ENCODE measurements at places on chromosomes 7 and 10.

- no peak for DNase-seq
Observed at GRCh38 chr10:101099901-101100300, 31.2 kb upstream of the TLX1 start.

DNA sequence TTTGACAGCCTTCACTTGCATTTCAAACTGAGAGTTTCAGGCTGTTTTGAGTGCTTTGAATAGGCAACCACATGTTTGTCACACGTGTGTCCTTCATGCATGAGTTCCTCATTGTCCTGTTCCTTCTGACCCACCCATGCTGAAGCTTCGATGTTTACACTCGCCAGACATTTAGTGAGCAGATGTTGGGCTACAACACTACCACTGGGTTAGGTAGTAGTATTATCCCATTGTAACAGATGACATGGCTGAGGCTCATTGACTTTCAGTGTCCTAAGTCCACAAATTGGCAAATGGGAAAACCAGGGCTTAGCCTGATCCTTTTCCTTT lies 456.1 kb downstream of the PHTF2 start:
- DNase-seq = no peak

- DNase-seq = no peak
Observed at GRCh38 chr7:138887872-138888656, 90.1 kb upstream of the ATP6V0A4 start.

GRCh38 chr7:95396136-95397032 lies at the start of gene PON3:
Gene PON3, minus strand, starts transcription at chr7:95396375. Its CDS starts 25 bp downstream, at chr7:95396350.
- peak; percentile 26 for DNase-seq

DNA sequence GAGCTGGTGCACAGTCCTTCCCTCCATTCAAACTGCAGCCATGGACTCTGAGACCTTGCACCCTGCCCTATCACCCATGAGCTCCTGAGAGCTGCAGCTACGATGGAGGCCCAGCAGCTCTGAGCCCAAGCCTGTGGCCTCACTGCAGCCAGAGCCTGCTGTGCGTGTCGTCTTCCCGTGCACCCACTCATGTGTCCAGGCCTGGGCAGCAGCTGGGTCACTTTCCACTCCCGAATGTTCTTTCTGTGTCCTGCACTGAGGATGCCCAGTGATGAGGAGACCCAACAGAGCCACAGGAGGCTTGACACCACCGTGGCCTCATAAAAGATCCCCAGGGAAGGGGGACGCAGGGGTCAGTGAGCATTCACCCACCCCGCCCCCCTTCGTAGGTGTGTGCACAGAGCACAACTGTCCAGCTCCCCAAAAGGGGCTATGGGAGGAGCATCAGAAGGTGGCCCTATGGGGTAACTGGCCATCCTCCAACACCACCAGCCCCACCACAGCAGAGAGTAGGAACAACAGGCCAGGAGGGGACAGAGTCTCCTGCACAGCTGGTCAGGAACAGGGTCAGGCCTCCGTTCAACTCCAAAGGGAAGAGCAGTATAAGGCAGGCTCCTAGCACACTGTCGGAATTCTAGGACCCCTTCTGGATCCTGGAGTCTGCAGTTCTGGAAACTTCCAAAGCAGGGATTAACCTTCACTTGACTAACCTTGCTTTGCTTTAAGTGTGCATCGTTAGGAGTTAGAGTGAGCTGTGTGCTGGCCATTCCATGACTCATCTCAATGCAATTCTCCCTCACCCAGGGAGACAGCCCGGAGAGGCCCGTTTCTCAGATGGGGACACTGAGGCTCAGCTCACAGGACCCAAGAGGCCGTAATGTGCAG lies 52.6 kb downstream of the RASGEF1A start:
- no peak for DNase-seq

- DNase-seq = no peak
Observed at GRCh38 chr7:147586110-147586509, 1004.5 kb upstream of the C7orf33 start.

- DNase-seq = peak; percentile 28
Observed at GRCh38 chr10:62183857-62184795, 84.5 kb downstream of the RTKN2 start.

DNA sequence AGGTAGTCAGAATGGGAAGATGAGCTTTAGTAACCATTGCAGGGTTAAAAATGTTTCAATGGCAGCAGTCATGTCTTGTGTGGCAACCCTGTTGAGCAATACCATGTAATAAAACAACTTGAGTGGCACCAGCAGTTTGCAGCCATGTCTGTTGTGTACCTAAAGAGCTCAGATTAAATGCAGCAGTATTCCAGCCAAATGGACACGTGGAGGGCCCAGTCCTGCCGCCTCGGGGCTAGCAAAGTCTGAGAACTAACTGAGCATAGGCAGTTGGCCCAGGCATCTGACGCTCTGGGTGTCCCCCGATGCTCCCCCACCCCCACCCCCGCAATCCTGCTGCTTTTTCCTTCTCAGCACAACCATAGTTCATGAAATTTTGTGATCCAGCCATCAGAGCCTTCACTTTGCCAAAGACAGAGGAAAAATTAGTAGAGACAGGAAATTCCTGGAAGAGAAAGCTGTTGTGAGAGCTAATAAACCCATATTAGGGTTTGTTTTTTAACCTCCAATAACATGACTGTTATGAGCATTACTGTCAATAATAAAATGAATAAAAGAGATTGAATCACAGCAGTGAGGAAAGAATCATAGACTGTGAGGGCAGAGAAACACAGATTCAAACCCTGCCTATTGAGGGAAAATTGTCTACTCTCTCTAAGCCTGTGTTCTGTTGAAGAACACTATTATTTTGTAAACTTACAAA lies 220.6 kb upstream of the RHOBTB1 start:
- DNase-seq = no peak

- DNase-seq = no peak
Observed at GRCh38 chr7:130332259-130333053, 12.2 kb upstream of the CPA5 start.

DNA sequence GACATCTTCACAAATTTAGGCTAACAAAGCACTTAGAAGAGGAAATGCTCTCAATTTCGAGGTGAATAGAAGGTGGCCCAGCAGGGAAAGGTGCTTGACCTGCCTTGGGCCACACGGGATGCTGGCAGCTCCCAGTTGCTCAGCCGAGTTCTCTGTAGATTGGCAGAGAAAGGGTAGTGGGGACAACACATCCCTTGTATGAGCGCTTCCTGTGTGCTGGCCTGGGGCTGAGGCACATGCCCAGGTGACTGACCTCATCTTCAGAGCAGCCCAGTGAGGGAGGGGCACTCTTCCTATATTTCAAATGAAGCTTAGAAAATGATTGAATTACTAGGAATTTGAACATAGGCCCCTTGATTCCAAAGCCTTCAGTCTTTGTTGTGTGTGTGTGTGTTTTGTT lies 20.2 kb downstream of the BAG3 start:
- DNase-seq = no peak

All from activated CD4-positive, alpha-beta T cell treated with anti-CD3 and anti-CD28 coated beads for 48 hours (primary cell).